ENCODE measurements at places on chromosomes 3 and 15.

DNA sequence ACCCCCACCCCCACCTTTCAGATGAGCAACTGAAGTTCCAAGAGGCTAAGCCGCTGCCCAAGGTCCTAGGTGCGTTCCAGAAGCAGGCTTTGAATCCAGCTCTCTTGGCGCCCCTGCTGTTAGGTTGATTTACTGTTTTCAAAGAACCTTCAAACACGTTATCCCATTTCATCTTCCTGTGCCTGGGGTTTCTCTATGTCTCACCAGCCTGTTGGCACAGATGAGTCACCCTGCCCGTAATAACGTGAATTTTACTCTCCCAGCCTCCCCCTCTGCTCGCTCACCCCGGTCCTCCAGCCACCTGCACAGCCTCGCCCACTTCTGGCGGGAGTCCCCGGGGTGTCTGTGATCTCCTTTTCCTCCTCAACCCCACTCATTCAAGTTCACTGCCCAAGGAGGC lies 13.0 kb upstream of the TSEN2 start:
- DNase-seq: no peak

- no peak for DNase-seq
These were observed 77.9 kb downstream of the APBA2 start for GRCh38 chr15:28963711-28964081.

DNA sequence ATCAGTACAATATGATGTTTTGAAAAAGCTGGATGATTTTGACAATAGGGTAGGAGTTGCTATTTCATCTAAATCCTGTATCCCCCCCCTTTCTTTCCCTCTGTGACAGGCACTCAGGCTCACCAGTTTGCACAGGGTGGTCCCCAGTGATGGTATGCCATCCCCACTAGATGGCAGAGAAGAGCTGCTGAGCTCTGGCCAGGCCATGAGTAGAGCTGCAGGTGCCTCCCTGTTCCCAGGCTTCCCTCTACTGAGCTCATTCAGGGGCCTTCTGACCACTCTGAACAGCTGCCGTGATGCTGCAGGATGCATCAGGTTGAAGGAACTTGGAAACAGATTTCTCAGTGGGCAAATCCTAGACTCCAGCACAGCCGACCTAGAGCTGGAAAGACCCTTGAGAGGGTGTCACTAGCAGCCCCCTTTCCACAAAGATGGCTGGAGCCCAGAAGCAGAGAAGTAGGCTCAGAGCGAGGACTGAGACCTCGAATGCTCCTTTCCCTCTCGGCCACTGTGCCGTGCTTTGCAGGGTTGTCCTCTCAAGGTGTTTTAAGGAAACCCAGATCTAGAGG lies 45.1 kb downstream of the EFCAB12 start:
- peak; percentile 70 for DNase-seq

DNA sequence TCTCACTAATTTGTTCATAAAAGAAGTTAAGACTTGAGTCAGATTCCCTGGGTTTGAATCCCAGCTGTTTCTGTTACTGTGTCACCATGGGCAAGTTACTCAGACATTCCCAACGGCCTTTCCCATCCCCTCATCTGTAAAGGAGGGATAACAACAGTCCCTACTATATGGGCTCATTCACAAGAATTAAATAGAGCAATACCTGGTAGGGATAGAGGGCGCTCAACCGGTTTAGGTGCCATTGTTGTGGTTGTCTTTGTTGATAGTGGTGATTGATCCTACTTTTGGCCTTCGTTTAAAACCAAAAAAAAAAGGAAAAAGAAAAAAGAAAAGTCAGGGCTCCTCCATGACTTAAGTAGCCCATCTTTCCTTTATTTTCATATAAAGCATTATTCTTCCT lies 563.1 kb downstream of the GRM7 start:
- no peak for DNase-seq

- no peak for DNase-seq
These were observed 137.4 kb upstream of the POU1F1 start for GRCh38 chr3:87413814-87414213.

GRCh38 chr3:9602620-9603019 lies 46.7 kb upstream of the MTMR14 start:
- DNase-seq: no peak

DNA sequence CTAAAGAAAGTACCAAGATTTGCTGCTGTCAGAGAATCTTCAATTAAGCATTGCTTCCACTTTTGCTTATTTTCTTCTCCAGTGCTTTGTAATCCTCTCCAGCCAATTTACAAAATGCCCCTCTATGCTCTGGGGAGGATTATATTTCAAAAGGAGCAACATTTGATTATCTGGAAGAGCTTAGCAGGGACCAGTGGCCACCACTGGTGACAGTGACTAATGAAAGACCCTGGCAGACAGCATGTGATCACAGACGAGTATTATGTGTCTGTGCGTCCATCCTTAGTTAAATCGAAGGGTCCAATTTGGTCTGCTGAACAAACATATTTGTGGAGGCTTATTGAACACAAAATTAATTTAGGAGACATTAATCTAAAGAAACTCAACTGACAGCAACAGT lies 152.6 kb downstream of the ZNF621 start:
- DNase-seq: no peak

DNA sequence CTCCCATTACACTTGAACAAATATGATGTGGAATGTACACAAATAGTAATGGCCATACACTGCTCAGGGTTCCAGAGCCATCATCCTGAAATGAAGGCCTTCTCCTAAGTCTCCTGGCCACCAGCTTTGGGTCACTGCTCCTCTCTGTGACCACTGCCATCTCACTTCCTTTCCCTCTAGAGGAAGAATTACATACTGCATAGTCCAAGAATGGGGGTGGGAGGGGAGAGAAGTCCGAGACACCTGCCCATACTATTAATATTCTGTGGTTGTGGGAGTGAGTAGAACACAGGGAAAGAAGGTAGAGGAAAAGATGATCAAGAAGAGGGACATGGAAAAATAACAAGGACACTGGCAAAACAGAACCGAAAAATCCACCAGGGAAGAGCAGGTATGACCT lies 20.6 kb downstream of the ETV5 start:
- DNase-seq: no peak

DNA sequence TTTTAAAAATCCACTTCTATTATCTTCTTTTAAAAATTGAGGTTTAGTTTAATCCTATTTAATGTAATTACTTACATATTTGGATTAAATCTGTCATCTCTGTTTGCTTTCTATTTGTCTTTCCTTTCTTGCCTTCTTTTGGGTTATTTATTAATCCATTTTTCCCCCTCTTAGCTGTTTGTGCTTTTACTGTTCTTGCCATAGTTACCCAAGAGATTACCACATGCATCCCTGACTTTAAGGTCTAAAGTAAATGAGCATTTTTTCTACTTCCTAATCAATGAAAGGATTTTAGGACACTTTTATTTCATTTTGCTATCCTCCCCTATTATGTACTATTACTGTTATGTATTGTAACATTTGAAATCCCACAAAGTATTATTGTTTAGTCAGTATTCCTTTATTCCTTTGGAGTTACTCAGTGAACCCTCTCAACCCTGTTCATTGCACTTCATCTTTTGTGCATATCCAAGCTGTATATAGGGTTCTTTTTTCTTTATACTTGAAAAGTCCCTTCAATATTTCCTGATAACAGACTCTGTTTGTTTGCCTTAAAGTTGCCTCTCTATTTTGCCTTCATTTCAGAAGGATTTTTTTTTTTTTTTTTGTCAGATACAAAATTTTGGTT lies 62.7 kb downstream of the MEF2A start:
- no peak for DNase-seq

DNA sequence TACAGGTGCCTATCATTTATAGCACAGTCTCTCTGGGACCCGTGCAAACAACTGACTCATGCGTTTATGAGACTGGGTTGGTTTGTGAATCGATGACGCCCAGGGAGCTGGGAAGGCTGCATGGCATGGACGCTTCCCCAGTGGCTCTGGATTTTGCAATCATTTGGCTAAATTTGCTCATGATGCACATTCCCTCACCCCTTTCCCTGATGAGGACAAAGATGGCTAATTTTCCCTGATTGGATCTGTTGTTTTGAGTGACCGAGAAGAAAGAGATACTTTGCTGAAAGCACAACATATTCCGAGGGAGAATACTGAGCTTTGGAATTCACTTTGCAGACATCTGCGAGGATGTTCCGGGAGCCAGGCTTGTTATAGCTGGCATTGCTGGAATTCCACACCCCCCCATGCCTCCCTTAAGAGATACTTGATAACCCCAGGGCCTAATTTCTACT lies 51.1 kb downstream of the CGNL1 start:
- no peak for DNase-seq

DNA sequence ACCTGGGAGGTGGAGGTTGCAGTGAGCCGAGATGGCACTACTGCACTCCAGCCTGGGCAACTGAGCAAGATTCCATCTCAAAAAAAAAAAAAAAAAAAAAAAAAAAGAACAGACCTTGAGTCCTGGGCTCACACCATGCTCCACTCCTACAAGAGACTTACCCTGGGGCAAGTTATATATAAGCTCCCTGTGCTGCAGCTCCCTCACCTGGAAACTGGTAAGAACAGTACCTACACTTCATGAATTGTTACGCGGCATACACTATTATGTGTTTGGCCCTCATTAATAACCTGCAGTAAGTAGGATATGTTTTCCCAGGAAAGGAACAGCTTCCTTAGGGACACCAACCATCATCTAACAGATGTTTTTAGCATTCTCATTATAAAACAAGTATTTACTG lies 119.6 kb downstream of the FMN1 start:
- DNase-seq: no peak

- no peak for DNase-seq
These were observed 240.0 kb upstream of the ARHGEF26 start for GRCh38 chr3:153881201-153881600.

DNA sequence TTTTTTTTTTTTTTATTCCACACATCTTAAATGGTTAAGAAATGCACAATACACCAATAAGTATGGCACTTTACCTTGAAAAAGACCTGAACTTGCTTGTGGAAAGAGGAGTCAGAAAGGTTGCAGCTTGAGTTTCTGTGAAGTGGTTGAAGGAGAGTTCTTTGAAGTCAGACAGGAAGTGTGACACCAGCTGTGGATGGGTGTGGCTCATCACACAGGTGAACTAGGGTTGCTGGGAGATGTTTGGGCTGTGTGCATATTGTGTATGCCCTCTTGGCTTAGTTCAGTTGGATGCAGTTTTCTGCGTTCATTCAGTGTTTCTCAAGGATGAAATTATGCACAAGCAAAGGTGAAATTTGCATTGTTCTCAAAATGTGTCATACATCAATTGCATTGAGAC lies 6.3 kb downstream of the AEN start:
- no peak for DNase-seq

DNA sequence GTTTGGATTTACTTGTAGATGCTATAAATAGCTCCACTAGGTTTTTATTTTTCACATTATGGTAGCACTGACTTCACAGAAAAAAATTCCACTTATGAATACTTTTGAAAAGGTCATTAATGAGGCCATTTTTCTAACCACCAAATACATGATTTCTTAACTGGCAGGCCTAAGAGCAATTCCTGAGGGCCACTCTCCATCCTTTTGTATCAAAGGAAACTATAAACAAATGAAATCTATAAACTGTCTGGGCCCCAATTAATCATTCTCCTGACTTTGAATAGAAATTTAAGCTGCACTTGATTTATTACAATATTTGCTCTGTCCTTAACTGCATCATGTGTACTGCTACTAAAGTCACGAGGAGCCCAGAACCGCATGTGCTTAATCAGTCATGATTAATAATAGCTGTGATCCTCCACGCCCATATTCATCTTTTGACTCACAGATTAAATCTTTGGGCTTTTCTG lies 25.1 kb upstream of the MTMR10 start:
- DNase-seq: no peak
